H9 (cell line): ENCODE measurements at places on chromosomes 3 and 15.
A peak's percentile ranks its signal among the peaks of the same experiment; 100 is the strongest.

GRCh38 chr3:192847941-192848340 lies 69.7 kb downstream of the MB21D2 start:
- DNase-seq, result no peak

GRCh38 chr3:122217901-122218300 lies 34.4 kb downstream of the CASR start:
- no peak for DNase-seq

- no peak for DNase-seq
Measured at GRCh38 chr15:80395616-80396015, 8.6 kb upstream of the ARNT2 start.

GRCh38 chr15:89654847-89655805 lies at the start of gene KIF7:
Gene KIF7, minus strand, starts transcription at chr15:89655467. Its CDS starts 2,537 bp downstream, at chr15:89652930.
- peak; percentile 84 for DNase-seq

- DNase-seq, result no peak
Measured at GRCh38 chr3:100144255-100144866, 30.1 kb upstream of the FILIP1L start.

DNA sequence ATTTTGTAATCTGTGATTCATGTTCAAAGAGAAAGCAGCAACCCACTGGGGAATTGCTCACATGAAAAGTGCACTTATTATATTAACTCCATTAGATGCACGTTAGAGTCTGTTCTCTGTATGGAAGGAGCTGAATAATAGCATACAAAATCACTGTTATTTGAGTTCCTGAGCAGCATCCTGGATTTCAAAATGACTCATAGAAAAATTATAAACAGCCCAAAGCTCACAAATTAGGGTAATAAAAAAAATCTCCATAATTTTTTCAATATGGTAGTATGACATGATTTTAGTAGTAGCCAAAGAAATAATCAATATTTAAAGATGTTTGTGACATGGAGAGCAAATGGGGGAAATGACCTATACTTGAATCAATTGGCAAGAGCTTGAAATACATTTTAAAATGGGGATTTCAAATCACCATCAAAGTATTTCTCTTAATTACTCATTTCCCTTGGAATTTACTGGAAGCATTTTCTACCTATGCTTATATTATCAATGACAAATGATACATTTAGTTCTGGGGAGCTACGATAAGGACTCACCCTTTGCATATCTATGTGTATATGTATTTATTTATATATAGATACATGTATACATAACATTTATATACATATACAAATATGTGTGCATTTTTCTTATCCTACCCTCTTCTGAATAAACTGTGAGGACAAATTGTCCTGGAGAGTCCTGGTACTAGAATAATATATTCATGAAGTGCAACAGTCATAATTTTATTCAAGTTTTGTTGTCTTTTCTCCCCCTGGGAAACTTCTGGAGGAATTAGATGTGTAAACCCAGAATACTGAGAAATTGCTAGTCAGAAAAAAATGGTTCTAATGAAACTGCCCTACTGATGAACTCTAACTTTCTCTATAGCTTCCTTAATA lies 116.3 kb downstream of the RPL22L1 start:
- no peak for DNase-seq

GRCh38 chr3:147195887-147196286 lies 210.5 kb downstream of the ZIC4 start:
- DNase-seq, result no peak

DNA sequence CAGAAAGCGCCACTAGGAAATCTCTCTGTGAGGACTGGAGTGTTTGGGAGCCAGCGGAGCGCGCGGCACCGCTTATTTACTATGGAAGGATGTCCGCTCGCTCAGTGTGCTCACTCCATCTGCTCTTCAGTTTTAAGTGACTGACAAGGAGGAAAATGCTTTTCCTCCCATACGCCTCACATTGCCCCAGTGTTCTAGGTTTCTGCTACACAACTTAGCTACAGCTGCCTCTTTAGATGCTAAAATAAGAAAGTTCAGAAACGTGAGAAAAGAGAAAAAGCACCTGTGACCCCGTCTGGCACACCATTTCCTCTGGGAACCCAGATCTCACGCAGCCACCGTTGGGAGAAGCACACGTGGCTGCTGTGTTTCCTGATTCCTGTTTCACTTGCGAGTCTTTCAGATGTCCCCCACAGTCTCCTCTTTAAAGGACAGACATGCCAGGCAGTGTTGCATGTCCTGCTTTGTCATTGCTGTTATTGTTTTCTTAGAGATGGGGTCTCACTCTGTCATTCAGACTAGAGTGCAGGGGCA lies 11.7 kb upstream of the MUSTN1 start:
- no peak for DNase-seq

DNA sequence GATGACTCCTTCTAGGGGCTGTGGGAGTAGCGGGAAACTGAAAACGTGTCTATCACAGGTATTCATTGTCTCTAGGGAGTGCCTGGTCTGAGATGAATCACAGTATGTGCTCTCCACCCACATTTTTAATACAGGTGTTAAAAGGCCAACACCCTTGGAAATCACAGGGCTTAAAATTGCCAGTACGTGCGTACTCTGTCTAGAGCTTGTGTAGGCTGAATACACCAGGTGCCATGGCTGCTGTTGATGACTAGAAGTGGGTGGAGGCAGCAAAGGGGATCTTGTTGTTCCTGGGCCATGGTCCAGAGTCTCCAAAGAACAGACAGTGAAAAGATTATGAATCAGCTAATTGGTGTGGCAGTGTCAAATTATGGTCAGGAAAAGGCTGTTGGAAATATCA lies 35.1 kb upstream of the P3H2 start:
- DNase-seq, result no peak

DNA sequence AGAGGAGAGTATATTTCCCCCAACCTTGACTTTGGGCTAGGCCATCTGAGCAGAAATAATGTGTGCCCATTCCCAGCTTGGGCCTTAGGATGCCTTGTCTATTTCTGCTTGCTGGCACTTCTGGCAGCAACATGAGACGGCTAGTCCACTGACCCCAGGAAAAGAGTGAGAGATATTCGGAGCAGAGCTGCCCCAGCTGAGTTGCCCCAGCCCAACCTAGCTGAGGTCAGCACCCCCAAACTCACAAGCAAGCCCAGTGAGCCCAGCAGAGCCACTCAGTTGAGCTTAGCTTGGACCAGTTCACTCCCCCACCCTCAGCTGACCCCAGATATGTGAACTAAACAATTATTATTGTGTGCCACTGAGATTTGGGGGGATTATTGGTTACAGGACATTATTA lies 20.2 kb downstream of the ITGA11 start:
- DNase-seq, result peak; percentile 5
